Left ventricle myocardium superior (tissue), 1 donor: ENCODE measurements at places on chromosomes 6 and 20.
A peak's percentile ranks its signal among the peaks of the same experiment; 100 is the strongest.

DNA sequence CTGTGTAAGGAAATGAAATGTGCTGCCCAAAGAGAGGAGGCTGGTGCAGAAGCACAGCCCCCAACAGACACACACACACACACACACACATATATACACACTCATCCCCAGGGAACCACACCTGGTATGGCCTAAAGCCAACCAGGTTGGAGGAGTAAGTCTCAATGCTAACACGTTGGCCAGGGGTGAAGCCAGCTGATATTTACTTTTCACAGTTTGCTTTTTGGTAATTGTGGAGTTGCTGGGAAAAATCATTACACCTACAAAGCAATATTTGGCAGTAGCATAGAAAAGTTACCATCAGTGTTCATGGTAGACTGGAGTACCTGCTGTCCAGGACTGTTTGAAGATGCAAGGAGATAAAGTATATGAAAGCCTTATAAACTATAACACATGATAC lies 50.3 kb upstream of the NAA20 start:
- DNase-seq: no peak

DNA sequence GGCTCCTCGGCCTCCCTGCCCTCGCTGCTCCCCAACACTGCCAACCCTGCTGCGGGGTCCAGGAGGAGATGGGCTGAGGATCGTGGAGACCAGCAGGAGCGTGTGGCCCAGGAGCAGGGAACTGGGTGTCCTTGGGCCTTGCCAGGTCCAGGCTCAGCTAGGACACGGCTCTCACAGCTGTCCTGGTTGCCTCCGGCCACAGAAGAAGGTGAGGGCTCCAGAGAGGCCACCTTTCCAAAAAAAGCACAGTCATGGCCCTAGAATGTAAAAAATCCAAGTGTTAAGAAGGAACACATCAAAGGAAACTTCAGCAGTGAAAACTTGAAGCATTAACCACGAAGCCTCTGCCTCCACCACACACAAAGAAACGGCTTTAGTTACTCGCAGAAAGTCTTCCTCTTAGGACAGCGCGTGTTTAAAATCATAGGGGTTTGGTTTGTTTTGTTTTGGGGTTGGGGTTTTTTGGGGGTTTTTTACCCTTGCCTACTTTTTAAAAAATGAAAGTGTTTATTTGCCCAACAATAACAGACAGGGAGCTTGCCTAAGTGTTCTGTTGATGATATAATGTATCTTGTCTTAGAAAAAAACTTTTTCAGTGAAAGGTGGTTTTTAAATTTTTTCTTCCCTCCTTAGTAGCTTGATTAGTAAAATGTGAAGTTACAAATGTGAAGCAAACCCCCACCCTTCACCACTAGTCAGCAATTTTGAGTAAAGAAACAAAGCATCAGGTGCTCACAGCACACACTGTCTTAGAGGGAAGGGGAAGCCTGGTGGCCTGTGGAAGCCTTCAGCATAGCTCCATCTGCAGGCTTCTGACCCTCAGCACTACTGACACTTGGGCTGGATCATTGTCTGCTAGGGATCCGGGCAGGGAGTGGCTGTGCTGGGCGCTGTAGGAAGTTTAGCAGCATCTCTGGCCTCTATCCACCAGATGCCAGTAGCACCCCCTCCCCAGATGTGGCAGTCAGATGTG lies 60.0 kb downstream of the PTPN1 start:
- DNase-seq: no peak

DNA sequence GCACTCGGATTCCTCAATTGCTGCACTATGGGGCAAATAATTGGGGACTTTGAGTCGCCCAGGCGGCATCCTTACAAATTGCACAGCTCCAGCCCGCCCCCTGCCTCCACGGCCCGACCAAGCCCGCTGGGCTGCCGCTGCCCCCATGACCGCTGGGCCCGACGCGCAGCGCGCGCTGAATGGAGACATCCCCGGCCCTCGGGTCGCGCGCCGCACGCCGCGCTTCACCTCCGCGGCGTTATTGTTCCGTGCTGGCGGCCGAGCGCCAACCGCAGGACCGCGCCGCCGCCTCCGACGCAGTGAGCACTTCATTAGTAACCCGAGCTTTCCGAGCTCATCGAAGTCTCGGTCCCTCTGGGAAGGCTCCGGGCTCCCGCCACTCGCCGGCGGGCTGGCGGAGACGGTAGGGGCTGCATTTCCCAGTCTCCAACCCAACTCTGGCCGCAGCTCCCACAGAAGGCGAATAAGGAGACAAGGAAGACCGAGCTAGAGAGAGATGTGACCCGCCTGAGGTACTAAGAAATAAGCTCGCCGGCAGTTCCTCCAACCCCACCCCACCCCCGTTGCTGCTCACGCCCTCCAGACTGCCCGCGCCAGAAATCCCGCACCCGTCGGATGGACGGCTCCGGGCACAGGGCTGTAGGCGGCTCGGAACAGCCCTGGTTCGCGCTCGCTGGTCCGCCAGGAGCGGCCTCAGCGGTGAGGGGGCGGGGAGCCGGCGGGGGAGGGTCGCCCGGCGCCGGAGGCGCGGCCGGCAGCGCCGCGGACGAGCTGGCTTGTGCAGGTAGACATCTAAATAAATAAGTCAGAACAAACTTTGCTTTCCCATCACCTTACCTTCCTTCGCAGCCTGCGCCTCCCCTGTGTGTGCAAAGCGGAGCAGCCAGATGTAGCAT lies 703 bp downstream of the EPHA7 start:
- DNase-seq: peak; percentile 58

DNA sequence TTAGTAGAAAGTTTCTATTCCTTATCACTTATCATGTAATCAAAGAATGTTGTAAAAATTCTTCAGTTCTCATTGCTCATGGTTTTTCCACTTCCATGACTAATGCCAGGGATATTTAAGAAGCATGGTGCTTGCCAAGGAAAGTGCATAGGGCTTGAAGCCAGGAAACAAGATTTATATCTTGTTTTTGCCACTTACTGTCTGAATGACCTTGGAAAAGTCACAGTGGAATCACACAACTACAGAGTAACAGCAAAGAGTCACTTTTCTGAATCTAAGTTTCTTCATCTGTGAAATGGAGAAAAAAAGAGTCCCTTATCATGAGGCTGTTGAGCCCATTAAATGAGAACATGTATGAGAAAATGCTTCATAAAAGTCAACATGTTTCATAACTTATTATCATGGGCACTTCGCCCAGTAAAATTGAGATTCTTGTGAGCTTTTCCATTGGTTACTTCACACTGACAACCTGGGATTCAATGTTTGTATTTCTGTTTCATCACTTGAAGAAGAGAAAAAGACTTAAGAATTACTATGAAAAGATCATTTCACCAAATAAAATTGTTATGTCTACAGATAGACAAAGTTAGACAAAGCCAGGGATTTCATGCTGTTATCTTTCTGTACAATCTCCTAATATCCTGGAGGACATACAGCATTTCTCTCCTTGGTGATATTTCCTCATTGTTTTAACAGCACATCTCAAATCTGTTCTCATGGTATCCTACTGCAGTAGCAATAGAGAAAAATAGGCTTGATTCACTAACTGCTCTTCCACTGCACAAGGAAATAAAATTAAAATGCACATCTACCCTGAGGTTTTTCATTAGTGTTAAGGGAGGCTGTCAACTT lies 7.6 kb upstream of the BMP5 start:
- DNase-seq: no peak

GRCh38 chr6:37820718-37821079 lies 1.2 kb downstream of the ZFAND3 start:
- no peak for DNase-seq

- no peak for DNase-seq
Measured at GRCh38 chr20:23018432-23018831, 16.7 kb upstream of the SSTR4 start.

- no peak for DNase-seq
Measured at GRCh38 chr20:2084703-2085102, 16.9 kb upstream of the STK35 start.

GRCh38 chr20:1278993-1279392 lies 12.9 kb downstream of the SNPH start:
- DNase-seq: no peak

DNA sequence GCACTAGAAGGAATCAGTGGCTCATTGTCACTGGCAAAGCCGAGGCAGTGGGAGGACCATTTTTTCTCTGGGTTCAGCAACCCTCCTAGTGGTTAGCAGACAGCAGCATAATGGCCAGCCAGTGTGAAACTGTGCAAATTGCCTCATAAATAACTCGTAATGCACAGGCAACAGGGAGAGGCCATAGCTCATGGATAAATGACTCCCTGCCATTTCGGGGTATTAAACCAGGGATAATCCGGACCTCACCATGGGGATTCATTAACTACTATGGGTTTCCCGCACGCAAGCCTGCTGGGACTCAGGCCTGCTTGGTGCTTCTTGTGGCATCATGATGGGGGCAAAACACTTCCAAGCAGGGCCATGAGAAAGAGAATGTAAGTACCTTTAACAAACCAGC lies 158.2 kb upstream of the CHD6 start:
- DNase-seq: no peak

DNA sequence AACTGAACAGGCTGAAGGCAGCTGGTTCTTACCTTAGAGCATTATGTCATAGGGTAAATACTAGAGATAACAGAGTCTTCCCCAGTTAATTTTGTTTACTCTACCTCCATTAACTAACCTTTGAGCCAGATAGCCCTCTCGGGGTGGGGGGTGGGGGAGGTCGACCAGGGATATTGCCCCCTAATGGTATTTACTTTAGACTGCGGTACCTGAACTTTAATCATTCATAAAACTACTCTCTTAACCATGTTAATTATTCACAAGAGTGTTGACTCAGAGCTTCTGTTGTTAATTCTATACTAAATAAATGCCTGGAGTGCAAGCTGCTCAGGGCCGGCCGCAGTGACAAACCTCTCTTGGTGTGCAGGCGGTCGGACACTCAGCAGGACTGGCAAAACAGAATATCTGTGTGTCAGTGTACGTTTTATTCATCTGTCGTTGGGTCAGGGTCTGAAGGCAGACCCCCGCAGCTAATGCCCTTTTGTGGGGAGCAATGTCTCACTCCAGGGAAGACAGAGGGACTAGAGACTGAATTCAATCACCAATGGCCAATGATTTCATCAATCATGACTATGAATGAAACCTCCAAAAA lies 152.4 kb upstream of the COL21A1 start:
- DNase-seq: no peak

GRCh38 chr6:151240036-151240685 lies 394 bp downstream of the AKAP12 start:
- DNase-seq: peak; percentile 89

DNA sequence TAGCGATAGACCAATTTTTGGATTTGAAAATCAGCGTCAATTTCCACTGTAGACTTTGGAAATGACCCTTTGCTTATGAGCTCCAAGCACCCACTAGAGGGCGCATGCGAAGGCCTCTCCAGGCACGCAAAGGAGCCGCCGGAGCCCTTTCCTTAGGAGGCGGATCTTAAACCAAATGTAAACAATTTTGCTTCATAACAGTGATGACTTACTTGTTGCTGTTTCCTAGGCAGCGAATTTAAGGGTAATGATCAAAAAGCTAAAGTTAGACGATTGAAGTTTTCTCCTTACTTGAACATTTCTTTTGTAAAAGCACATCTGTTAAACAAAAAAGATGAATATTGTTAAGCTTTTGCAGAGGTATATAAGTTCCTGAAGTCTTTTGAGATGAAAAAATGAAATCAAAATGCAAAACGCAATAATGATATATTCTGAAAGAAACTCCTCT lies 29.2 kb upstream of the EXOC2 start:
- DNase-seq: peak; percentile 82

DNA sequence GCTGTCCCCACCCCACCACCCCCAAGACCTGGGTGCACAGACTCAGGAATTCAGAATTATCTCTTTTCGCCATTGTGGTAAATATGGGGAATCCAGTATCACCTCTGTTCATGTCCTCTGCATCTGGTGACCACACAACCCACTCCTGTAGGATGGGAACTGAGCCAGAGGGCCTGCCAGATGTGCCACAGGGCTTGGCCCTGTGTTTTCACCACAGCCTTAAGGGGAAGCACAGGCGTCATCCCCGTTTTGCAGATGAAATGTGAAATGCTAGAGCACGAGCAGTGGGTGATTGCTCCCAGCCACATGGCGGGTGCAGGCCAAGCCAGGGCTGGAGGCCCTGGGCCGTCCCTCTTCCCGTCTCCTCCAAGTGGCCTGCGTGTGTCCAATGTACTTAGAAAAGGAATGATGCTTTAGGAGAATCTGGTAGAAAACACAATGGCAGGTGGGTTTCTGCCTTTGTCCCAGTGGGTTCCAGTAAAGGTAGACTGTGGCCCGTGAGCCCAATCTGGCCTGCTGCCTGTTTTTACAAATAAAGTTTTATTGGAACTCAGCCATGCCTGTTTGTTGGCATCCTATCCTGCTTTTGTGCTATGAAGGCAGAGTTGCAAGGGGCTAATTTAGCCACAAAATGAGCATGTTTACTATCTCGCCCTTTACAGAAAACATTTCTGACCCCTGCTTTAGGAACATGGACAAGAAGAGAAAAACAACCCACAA lies 309.2 kb downstream of the CDH4 start:
- DNase-seq: no peak

DNA sequence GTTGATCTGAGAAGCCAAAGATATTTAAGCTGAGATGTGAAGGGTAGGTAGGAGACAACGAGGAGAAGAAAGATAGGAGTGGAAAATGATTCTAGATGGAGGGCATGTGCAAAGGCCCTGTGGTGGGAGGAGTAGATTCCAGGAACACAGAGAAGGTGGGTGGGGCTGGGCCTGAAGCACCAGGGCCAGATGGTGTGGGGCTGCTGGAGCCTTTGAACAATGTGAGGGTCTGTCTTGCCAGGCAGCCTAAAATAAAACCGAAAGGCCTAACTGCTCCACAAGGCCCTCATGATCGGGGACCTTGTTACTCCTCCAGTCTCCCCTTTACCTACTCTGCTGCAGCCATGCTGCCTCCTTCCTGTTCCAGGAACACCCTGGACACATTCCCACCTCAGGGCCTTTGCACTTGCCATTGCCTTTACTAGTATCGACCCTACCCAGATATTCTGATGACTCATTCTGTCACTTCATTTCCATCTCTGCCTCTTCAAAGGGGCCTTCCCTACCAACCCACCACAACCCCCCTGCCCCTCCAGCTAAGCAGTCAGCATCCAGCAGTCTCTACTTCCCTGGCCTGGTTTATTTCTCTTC lies 20.0 kb downstream of the FAM110A start:
- no peak for DNase-seq

DNA sequence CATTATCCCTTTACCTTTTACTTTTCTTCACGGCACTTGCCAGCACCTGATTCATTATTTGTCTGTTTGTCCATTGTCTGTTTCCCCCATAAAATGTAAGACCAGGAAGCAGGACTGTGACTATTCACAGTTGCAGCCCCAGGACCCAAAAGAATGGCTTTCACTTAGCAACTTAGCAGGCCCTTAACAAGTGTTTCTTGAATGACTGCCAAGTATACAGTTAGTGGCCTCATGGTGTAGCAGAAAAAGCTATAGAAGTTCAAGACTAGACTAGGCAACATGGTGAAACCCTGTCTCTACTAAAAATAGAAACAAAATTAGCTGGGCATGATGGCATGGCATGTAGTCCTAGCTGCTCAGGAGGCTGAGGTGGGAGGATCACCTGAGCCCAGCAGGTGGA lies 4.3 kb downstream of the SLC26A8 start:
- DNase-seq: no peak

DNA sequence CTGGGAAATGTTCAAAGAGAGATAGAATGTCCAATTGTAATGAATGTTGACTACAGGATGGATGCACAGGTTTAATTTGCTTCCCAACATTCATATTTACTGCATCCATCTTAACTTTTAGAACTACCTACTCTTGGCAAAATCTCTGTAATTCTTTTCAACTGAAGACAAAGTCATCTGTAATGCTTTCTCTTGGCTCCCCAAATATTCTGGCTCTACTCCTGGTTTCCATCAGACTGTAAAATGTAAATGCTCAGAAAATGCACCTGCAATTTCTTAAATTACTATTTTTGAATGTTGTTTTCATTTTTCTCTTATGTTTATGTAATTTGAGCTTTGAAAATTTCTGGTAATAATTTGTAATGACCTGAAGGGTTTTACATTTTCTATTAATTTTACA lies 480.8 kb upstream of the IMPG1 start:
- DNase-seq: no peak
